ENCODE measurements at places on chromosomes 16 and 17. TPM values are rescaled to one million over a fixed set of nuclear protein-coding genes. Genes with fewer than 3 reads are reported as not detected.
A peak's percentile ranks its signal among the peaks of the same experiment; 100 is the strongest.

DNA sequence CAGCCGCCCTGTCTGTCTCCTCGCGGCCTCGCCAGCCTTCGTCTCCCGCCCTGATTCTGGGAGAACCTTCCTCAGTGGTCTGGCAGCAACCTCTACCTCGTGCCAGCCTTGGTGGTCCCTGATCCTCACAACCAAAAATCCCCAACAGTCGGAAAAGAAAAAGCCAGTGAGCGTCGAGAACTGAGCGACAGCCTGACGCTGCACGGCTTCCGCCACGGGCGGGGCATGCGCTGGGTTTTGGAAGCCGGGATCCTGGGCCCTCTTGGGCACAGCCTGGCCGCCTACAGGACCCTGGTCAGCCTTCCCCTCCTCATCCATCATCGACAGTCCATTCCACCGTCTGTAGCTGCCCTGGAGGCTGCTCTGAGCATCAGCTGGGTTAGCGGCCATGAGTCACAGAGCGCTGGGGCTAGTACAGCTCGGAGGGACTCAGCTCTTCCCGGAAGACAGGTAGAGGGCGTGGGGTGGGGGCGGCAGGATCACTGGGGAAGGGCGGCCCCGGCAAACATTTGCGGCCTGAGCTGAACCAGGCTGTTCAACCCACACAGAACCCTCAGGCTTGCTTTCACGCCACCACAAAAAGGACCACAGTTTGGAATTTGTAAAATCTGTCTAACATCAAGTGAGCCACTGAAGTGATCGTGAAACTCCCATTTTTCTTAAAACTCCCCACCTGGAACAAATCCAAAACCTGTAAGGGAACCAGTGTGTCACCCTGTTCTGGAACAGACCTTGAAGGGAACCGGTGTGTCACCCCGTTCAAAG is 55.4 kb upstream of the DOC2B start:
- no peak for DNase-seq
- no peak overlapping the region for H3K4me3 ChIP-seq
- H3K4me1 ChIP-seq: no peaks in the 10 kb centered on the region
- no peaks in the 10 kb centered on the region for H3K27me3 ChIP-seq
- H3K36me3 ChIP-seq: no peaks in the 10 kb centered on the region
- H3K27ac ChIP-seq: no peak overlapping the region

DNA sequence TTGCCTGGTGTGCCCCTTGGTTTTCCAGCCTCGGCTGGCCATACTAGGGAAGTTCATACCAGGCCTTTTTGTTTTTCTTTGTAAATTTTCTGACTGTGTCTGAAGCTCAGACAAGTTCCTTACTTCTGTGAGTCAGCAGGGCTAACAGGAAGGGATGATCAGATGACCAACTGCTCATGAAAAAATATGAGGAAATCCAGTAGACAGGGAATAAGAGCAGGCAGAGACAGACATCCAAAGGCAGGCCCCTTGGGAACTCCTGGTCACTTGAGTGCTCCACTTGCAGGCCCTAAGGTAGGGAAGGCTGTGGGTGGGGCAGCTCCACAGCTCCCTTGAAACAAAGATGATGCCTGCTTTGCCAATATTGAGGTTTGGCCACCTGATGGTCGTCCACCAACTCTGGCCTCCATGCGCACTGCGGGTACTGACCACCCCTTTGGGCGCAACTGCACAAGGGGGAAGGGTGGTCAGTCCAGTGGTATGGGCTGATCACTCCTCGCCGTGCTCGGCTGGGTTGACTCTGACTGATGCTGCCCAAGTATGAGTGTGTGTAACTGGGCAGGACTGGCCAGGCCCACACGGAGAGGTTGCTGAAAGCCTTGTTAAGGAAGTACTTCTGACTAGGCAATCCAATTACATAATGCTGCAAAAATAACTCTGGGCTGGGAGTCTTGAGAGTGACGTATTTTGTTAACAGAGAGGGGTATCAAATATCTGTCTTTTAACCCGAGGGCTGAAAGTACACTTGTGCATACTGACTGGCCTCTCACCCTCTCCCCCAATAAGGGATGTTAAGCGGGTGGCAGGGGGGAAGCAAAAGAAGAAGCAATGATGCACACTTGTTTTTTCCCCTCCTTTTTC is 20.8 kb upstream of the ZFHX3 start:
- no peak overlapping the region for H3K4me3 ChIP-seq
- no peak overlapping the region for H3K27ac ChIP-seq
- no peaks in the 10 kb centered on the region for H3K36me3 ChIP-seq
- peaks cover 91% of the 10 kb centered on the region for H3K27me3 ChIP-seq

DNA sequence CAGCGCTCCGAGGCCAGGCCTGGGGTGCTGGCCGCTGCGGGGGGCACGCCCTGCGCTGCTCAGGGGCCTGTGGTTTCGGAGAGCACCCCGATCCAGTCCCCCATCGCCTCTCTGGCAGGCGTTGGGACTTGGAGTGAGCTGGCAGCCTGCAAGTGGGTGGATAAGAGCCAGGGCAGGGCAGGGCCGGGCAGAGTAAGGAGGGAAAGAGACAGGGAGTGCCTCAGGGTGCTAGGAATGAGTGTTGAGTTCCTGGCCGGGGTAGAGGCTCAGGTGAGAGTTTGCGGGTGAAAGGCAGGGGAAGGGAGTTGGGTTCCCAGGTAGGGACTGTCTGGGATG is 1.3 kb downstream of the CDH13 start:
- peaks cover 27% of the 10 kb centered on the region for H3K4me1 ChIP-seq
- H3K4me3 ChIP-seq: peak overlapping the region; percentile 78
- H3K36me3 ChIP-seq: no peaks in the 10 kb centered on the region
- no peak overlapping the region for H3K27ac ChIP-seq
- peak; percentile 10 for DNase-seq

Gene TLCD1
- total RNA-seq: 26.5 TPM

DNA sequence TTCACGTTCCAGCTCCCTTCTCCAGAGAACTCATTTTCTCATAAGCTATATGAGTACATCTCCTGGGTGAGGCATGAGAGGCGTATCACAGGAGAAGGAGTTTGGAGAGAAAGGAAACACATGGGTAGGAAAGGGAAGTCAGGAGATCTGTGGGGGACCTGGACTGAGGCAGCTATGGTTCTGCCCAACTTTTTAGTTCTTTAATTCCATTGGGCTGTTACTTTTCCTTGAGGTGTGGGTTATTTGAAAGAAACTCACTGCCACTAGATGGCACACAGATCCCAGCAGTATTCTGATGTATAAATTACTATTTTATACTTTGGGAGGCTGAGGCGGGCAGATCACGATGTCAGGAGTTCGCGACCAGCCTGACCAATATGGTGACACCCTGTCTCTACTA is 63.6 kb downstream of the NUP93 start:
- no peaks in the 10 kb centered on the region for H3K36me3 ChIP-seq
- H3K4me1 ChIP-seq: peaks cover 15% of the 10 kb centered on the region
- H3K27ac ChIP-seq: no peak overlapping the region

GRCh38 chr17:76370261-76370993 is 14.0 kb upstream of the SPHK1 start:
- H3K27ac ChIP-seq: no peak overlapping the region
- H3K4me3 ChIP-seq: no peak overlapping the region
- DNase-seq: peak; percentile 62
- no peaks in the 10 kb centered on the region for H3K36me3 ChIP-seq
- H3K27me3 ChIP-seq: no peaks in the 10 kb centered on the region

Data from GM23338 (cell line).